ENCODE measurements at places on chromosomes 3 and 15.

DNA sequence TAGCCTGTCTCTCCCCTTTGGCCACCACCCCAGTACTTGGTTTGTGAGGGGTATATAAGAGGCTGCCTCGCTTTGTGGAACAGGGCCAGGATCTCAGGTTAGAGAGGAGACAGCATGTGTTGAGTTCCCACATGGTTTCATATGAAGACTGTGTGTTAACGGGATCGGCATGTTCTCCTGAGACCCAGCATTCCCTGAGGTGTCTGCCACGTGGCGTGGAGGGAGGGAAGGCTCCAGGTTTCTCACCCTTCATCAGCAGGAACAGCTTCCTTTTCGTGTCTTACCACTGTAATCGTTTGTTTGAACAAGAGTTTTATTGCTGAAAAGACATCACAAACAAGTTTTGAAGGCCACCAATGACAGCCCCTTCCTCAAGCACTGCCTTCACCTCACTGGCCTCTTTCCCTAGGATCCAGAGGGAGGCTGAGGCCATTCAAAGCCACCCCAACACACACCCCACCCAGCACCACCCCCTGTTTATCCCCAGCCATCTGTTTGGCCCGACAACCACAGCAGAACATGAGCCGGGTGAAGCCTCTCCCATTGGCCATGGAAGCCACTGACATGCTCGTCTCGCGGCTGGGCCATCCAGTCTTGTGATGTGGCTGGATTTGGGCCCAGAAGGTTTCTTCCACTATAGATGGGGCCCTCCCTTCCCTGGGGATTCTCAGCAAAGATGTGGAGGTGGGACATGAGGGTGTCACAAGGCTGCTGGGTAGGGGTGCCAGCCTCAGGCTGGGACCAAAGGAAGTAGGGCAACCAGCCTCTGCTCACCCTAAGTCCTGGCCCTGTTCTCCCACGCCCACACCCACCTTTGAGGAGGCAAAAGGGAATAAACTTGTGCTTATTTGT lies 10.0 kb downstream of the BHLHE40 start:
- DNase-seq: peak; percentile 67

- DNase-seq: no peak
Measured at GRCh38 chr15:63294359-63294758, 17.0 kb downstream of the APH1B start.

DNA sequence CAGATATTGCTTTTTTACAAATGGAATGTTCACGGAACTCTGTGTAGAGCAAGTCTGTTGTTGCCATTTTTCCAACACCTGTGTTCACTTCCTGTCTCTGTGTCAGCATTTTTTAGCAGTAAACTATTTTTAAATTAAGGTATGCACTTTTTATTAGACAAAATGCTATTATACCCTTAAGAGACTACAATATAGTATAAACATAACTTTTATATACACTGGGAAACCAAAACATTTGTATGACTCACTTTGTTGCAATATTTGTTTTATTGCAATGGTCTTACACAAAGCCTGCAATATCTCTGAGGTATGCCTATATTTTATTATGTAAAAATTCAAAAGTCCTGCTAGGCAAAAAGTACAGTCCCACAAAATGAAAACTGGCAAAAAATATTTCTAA lies 39.8 kb upstream of the FGF7 start:
- DNase-seq: peak; percentile 40

- peak; percentile 64 for DNase-seq
Measured at GRCh38 chr3:40877631-40878463, 321.5 kb upstream of the CTNNB1 start.

GRCh38 chr3:194608981-194609380 lies 24.2 kb downstream of the TMEM44 start:
- no peak for DNase-seq

Measured in fibroblast of mammary gland (primary cell).